NCI-H146 (cell line): ENCODE measurements at places on chromosomes 5 and 9.

DNA sequence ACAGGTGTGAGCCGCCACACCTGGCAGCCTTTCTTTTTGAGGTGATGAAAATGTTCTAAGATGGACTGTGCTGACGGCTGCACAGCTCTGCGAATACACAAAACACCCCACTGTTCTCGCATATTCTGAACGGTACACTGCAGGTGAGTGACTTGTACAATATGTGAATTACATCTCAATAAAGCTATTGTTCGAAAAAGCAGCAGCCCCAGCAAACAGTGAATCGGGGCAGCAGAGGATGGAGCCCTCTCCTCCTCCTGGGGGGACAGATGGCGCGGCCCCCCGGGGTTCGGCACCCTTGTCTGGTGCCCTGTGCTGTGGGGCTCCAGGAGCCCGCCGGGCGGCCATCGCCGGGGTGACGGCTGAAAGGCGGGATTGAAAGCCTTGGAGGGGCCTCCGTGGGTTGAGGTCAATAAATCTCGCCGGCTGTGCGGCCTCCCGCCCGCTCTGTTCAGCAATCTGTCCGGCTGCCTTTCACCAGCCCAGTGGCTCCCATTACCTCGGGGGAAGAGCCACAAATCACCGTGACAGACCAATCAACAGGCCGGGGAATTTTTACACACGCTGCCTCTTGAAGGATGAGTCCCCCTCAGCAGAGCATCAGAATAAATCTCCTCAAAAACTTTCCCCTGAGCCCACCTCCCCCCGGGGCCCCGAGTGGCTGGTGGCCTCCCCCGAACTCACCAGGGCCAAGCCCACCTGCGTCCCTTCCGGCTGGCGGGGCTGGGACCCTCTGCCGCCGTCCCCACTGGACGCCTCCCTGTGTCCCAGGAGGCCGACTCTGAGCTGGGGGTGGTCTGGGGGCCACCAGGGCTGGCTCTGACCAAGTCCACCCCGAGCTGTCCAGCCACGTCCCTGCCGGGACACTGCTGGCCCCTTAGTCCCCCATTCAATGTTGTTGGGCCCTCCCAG lies 37.8 kb upstream of the TMEM250 start:
- DNase-seq, result no peak

DNA sequence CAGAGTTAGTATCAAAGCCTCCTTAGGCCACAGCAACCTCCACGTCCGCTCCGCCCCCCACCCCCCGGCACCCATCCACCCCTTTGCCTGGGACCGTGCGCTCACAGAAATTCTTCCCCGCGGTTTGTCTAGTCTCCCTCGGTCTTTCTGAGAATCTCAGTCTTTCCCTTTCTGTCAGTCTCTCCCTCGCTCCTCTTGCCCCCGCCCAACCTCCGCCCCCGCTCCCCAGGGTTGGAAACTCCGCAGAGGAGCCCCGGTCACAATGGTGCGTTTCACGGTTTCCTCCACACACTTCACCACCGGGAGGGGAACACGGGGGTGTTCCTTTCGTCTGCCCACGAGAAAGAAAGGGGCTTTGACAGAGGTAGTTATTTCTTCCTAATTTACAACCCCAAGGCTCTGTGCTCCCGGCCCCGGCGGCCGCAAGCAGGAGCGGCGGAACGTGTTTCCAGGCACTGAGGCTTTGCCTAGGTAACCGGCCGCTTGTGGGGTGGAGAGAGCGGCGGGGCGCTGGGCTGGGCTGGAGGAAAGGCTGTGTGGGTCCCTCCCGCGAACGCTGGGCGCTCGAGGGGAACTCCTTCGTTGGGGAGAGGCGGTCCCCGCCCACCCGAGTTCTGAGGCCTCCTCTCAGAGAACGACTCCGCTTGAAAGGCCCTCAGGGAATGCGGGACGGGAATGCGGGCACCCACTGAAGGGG lies 2.1 kb downstream of the NR4A3 start:
- peak; percentile 7 for DNase-seq

DNA sequence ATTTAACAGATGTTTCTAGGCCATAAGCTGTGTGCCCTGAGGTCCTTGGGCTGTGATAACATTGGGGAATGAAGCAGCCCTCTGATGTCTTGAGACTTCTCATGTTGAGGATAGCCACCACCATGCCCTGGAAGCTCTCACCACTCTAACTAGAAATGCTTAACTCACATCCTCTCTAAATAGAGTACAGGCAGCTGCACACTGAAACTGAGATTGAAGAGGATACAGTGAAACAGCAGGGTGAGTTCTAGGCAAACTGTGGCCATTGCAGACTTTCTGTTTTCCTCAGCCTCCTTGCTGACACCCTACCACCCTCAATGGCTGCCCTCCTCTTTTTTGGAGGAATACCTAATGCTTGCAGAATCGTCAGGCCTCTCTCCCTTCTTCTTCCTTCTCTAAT lies 22.4 kb downstream of the UTP15 start:
- DNase-seq, result no peak

DNA sequence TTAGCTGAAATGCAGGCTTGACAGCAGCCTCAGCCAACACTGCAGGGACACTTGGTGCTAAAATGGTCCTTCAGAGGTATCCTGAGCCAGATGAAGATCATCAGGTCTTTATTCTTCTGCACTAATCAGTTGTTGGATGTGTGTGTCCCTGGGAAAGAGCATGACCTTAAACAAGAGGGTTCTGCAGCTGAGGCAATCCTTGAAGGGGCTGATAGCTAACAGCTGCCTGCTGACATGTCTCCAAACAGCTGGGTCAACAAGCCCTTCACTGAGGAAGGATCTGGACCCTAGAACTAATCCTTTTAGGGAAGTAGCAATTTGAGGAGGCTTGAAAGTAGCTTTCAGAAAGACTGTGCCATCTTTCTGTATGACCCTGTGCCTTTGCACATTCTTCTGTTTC lies 376.3 kb upstream of the ACTBL2 start:
- no peak for DNase-seq

- DNase-seq, result no peak
Observed at GRCh38 chr9:134492281-134492691, 149.3 kb upstream of the COL5A1 start.

DNA sequence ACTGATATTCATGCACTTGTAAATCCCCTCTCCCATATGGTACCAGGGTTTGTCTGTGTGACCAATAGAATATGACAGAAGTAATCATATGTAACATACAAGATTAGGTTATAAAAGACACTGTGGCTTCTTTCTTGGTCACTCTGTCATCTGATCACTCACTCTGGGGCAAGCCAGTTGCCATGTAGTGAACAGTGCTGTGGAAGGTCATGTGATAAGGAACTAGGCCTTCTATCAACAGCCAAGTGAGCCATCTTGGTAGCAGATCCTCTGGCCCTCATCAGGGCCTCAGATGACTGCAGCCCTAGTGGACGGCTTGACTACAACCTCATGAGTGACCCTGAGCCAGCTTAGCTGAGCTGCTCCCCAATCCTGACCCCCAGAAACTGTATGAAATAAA lies 30.0 kb upstream of the MATR3 start:
- no peak for DNase-seq

DNA sequence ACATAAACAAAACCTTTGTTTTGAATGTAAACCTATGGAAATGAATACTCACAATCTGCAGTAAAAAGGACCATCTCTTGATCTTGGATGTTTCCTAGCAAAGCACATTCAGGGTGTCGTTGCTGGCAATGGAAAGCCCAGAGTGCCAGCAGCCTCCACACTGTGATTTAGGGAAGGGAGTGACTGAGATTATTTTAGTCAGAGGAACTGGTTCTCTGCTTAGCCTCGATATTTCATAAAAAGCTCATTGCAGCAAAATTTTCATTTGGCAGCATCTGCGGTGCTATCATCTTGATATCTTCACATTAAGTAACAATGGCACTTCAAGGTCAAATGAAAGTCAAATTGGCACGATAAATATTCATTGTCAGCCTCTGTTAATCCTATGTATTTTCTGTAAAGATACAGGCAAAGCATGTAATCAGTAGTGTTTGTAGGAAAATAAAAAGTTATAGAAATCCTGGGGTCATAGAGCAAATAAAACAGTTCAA lies 116.0 kb downstream of the MACIR start:
- no peak for DNase-seq

DNA sequence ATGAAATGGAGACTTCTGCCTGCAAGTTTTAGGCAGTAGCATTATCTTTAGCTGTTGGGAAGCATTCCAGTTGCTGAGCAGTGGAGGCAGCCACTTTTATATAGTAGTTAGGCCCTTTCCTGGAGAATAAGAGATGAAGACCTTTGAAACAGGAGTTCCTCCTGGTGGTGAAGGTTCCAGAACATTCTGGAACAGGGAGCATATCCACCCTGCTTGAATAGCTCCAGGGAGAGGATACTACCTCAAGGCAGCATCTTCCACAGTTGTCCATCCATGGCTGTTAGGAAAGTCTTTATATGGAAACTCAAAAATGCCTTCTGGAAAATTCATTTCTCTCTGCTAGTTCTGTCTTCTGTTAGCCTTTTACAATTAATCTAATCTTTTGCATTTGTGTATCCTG lies 3.0 kb downstream of the ASPN start:
- DNase-seq, result no peak

GRCh38 chr5:161414037-161414436 lies 132.5 kb downstream of the GABRB2 start:
- no peak for DNase-seq

DNA sequence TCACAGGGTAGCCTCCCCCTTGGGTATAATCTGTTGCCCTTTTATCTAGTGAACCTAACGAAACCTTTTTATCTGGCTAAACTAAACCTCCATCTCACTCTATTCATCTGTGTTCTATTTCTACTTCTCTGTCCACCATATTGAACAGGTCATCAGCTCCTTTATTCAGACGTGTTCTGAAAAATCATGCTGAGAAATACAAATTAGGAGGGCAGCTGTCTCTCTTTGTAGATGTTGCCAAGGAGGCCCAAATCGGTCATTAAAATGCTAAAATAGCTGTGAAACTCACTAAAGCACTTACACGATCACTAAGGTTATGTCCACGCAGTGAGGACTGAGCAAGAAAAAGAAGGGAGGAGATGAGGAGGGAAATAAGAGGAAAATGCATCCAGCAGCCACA lies 115.6 kb upstream of the RETREG1 start:
- peak; percentile 8 for DNase-seq

GRCh38 chr5:58450811-58451629 lies 8.9 kb downstream of the PLK2 start:
- DNase-seq, result no peak

GRCh38 chr5:96975656-96976055 lies 39.8 kb downstream of the LNPEP start:
- no peak for DNase-seq

DNA sequence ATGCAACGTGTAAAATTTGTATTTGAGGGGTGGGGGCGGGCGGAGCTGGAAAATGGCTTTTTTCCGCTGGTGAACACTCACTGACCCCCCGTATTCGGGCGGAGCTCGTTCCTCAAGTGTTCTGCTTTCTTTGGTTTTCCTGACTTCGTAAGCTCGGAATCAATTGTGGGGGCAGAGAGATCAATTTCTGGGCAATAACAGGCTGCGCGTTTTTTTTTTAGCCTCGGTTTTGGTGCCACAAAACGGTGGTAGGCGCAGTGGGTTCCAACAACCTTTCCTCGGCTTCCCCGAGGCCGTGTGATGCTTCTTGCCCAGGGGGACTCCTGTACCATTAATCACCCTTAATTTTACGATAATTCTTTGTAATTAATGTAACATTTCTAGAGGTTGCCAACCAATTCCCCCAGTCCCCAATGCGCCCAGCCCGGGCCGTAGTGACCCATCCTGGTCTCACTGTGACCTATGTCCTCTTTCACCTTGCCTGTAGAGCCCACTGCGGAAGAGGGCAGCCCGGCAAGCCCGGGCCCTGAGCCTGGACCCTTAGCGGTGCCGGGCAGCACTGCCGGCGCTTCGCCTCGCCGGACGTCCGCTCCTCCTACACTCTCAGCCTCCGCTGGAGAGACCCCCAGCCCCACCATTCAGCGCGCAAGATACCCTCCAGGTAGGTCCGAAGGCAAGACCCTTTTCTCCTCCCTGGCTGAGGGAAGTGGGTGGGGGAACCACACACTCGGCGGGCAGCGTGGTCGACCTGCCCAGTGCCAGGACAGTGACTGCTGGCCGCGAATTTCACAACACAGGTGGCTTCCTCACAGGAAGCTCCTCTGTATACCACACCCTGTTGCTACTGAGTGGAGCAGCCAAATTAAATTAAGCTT lies 3.7 kb downstream of the NR4A3 start:
- no peak for DNase-seq

DNA sequence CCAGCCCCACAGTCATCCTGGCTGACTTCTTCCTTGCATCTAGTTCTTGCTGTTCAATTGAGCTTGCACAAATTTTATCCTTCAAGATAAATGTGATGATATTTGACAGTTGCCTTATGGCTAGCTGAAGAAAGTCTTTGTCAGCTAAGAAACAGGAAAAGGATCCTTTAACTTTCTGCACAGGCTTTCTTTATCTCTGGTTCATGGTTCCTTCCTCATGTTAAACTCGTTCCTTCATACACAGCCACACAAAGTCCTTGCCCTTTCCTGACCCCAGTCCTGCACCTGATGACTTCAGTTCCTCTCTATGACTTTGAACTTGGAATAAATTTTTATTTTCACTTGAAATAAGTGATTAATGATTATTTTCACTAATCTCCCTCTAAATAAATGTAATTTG lies 132.5 kb upstream of the PRSS3 start:
- DNase-seq, result no peak

- DNase-seq, result no peak
Observed at GRCh38 chr5:176413709-176414191, 2.6 kb downstream of the CLTB start.

GRCh38 chr9:109537288-109537687 lies 39.2 kb upstream of the PTPN3 start:
- no peak for DNase-seq

GRCh38 chr5:56567278-56567677 lies 248.1 kb upstream of the MAP3K1 start:
- DNase-seq, result peak; percentile 42

DNA sequence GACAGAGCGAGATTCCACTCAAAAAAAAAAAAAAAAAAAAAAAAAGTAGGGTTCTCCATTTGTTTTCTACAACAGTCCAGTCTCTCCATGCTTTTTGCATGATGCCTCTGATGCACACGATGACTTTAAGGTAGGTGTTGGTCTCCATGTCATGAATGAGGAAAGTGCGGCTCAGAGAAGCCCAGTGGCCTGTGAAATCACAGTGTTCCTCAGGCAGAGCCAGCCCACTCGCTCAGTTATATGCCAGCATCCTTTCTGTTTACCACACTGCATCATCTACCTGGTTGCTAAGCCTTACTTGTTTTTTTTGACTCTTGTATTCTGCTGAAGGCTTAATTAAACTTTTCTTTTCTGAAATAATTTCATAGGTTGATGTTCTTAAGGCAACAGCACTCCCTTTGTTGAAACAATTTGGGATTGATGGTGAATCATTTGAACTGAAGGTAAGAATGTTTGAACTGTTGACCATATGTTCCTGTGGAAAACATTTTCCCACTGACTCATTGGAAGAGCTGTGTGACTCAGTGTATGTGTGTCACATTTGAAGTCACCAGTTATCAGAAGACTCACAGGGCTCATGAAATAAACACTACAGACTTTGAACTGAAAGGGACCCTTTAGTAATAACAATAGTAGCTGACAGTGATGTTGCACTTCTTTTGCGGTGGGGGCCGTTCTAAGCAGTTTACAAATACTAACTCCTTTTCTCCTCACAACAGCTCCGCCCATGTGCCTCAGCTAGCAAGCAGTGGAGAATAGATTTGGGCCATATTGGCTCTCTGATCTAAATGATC lies 40.2 kb downstream of the RCL1 start:
- DNase-seq, result no peak

GRCh38 chr5:68274847-68275651 lies 59.5 kb downstream of the PIK3R1 start:
- DNase-seq, result no peak
